Gastroesophageal sphincter (tissue), 4 donors: ENCODE measurements at places on chromosomes 16 and 17.

DNA sequence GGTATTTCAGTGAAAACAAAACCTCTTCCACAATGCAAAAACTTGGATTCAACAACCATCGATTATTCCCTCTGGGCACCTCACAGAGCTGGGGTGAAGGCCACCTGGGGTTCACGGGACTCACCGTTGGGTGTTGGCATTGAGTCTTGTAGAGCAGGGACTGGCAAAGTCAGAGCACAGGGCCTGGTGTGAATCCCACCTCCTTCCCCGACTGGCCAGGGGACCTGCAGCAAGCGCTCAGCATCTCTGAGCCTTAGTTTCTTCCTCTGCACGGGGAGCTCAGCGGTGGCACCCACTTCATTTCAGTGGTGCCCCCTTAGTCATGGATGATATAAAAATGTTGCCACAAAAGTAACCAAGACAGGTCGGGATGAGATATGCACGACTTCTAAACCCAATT, 100.4 kb downstream of the METRNL start:
- no peak for ATAC-seq

GRCh38 chr16:13672196-13672595, 247.8 kb upstream of the ERCC4 start:
- no peak for ATAC-seq

DNA sequence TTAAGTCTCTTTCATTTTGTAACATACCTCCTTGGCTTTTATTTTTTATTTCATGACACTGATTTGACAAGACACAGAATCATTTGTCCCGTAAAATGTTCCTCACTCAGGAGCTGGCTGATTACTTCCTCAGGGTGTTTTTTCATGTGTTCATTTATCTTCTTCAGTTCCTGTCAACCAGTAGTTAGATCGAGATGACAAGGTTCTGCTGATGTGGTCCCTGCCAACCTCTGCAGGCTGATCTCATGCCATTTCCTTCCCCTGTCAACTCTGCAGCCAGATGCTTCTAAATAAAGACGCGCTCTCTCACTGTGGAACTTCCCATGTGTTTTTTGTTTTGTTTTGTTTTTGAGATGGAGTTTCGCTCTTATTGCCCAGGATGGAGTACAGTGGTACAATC, 8.1 kb upstream of the CXCL16 start:
- ATAC-seq, result peak; percentile 48

- ATAC-seq, result no peak
Measured at GRCh38 chr16:61421111-61421510, 615.1 kb downstream of the CDH8 start.

DNA sequence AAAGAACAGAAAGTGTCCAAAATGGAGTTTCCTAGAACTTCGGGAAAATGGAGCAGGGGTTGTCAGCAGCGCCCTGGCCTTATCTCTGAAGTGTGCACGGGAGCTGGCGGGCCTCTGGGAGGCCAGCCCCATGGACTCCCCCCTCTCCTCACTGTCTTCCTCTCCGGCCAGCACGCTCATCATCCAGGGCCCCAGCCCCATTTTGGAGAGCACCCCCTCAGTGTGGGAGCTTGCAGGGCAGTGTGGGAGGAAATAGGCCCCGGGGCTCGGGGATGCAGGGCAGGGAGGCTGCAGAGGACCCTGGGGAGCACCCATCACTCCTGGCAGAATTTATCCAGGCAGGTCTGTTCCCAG, 4.9 kb upstream of the PABPN1L start:
- no peak for ATAC-seq

- no peak for ATAC-seq
Measured at GRCh38 chr16:73253922-73254480, 206.1 kb upstream of the ZFHX3 start.

DNA sequence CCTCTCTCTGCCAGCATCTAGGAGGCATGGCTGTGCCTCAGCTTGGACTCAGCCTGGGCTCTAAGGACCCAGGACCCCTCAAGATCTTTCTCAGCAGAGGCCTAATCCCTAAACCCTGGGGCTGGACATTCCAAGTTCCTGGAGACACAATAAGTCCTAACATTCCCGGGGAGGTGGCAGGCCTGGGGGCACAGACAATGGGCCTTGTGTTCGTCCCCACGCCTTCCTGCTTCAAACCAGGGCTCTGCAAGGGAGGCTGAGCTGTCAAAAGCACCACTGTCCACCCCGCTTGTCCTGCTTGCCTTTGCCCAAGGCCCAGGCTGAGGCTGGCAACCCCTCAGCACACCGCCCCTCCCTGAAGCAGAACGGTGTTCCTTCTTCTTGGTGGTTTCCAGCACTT, 13.7 kb downstream of the SDK2 start:
- ATAC-seq, result no peak
